Cardiac septum (tissue), 1 donor: ENCODE measurements at places on chromosomes 12 and 14. TPM values are rescaled to one million over a fixed set of nuclear protein-coding genes. Genes with fewer than 3 reads are reported as not detected.

- no peak for DNase-seq
These were observed 146.6 kb downstream of the RIMBP2 start for GRCh38 chr12:130569521-130569920.

The ARHGAP9 gene
- 5.9 TPM for total RNA-seq

The CBLN3 gene
- 1.2 TPM for total RNA-seq

DNA sequence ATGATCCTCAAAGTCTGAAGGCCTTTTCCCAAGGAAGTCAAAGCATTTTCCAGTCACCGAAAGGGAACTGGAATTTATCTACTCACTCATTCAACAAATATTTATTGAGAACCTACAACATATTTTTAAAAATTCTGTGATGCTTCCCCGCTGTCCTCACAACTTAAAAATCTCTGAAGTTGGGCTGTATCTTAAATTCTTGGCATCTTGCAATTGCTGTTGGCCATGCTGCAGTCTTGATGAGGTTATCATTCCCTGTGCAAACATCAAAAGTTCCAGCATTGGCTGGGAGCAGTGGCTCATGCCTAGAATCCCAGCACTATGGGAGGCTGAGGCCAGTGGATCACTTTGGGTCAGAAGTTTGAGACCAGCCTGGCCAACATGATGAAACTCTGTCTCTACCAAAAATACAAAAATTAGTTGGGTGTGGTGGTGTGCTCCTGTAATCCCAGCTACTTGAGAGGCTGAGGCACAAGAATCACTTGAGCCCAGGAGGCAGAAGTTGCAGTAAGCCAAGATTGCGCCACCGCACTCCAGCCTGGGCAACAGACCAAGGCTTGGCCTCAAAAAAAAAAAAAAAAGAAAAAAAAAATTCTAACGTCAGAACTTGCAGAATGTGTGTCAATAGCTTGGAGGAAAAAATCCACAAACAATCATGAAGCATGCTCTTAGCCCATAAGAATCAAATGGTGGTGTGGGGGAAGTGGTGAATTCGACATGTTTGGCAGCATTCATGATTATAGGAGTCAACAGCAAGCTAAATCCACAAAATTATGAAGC lies 34.9 kb downstream of the CCDC177 start:
- no peak for DNase-seq

- no peak for DNase-seq
These were observed 6.6 kb downstream of the TXNDC16 start for GRCh38 chr14:52545584-52546317.

The KLRC1 gene
- total RNA-seq: 0.16 TPM

- DNase-seq: no peak
These were observed 972.2 kb upstream of the TMEM132C start for GRCh38 chr12:127294651-127295210.

DNA sequence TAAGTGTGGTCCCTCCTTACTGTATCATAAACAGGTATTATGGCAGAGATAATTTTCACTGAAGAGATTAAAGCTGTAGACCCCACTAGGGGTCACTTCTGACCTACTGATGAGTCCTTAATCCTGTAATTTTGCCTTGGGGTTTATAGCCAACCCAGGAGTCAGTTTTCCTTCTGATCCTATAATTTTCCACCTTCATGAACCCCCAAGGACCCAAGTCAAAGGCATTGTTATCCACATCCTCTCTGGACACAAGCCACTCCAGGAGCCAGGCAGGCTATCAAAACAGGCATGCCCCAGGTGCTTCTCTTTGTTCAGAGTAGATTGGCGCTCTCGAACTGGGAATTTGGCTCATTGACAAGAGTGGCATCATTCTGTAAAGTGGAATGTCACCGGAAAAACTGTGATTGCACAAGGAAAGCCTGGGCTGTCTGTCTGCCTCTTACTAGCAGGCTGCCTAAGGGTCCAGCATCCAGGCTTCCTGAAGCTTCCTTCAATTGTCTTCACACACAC lies 1523.2 kb upstream of the FLRT2 start:
- DNase-seq: no peak

The COCH gene
- total RNA-seq: 0.97 TPM

The HOXC9 gene
- total RNA-seq: not detected

DNA sequence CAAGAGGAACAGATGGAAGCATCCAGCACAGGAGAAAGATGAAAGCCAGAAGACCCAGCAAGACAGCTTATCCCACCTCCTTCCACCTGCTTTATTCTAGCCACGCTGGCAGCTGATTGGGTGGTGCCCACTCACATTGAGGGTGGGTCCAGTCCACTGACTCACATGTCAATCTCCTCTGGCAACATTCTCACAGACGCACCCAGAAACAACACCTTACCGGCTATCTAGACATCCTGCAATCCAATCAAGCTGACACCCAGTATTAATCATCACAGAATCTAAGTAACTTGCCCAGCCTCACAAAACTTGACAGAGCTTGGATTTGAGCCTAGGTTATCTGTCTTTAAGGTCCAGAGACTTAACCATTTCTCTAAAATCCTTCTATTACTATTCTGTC lies 208.9 kb downstream of the PAH start:
- DNase-seq: no peak

The LBHD2 gene
- total RNA-seq: not detected

- no peak for DNase-seq
These were observed 152.4 kb upstream of the ATP2B1 start for GRCh38 chr12:89861086-89861485.

DNA sequence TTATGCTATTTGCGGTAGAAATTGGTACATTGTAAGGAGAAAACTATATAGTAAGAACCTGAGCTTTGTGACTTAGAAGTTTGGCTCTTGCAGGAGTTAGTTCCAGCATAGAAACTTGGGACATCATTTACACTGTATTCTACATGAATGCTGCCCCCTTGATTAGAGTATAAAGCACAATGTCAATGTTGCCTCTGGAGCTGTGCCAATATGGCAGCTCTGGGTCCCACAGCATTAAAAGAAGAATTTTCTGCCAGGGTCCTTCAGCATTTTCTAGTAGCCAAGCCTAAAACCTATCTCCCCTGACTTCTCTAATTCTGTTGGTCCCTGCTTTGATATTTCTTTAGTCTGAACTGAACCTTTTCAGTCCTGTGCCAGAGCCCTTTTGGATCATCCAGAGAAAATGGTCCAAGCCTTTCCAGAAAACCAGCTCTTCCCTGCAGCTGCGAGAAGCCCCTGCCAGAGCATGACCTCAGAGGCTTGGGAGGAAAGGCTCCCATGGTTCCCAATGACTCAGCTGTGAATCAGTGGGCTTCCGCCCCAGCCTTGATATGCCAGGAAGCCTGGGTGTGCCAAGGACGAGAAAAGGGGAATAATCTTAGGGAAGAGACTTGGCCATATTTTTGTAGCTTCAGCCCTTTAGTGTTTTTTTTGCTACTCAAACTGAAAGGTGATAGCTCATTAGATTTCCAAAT lies 43.2 kb downstream of the PLEKHG7 start:
- peak; percentile 84 for DNase-seq

DNA sequence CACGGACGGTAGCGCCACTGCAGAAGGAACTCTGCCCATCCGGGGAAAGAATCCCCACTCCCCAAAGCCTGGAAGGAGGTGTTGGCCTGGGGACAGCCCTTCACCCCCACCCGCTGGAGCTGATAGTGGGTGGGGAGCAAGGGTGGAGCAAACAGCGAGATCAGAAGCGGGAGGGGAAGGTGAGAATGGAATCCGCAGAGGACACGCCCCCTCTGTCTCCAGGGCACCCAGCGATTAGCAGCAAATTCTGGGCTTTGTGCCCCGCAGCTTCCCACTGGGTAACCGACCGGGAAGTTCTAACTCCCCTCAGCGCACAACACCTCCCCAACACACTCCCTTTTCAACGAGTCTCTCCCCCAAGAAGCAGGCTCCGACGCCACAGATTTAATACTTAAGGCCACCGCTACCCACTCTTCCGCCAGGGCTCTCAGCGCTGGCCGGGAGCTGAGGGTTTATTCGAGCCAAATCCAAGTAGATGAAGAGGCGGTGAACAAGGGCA lies 1.4 kb downstream of the SLC25A29 start:
- no peak for DNase-seq

GRCh38 chr12:132614029-132614428 lies 3.6 kb upstream of the LRCOL1 start:
- peak; percentile 38 for DNase-seq

GRCh38 chr14:94738751-94739150 lies 31.2 kb downstream of the GSC start:
- no peak for DNase-seq

The KIF26A gene
- total RNA-seq: 6.8 TPM
